Activated T-cell treated with anti-CD3 and anti-CD28 coated beads, Interleukin-2, amount 50 U/mL, for 72 hours (primary cell): ENCODE measurements at places on chromosomes 12 and 14. TPM values are rescaled to one million over a fixed set of nuclear protein-coding genes. Genes with fewer than 3 reads are reported as not detected.
A peak's percentile ranks its signal among the peaks of the same experiment; 100 is the strongest.

DNA sequence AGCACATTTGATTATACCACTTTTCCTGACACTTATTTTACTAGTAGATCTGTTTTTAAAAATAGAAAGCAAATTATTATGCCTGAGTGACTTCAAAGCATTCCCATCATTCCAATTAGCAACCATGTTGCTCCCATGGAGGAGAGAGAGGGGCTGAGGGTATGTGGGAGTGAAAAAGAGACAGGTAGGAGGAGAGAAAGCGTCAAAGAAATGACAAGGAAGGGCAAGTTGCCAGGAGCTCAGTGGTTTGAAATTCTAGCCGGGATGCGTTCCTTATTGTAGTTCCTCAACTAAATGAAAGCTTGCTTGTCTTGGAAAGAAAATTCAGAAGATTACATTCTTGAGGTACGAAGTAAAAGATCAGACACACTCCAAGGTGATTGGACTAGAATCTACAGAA lies 92.4 kb upstream of the PKP2 start:
- no peak overlapping the region for H3K4me3 ChIP-seq
- no peak for DNase-seq
- no peak overlapping the region for H3K27ac ChIP-seq
- no peaks in the 10 kb centered on the region for H3K27me3 ChIP-seq

- DNase-seq, result peak; percentile 10
- peaks cover 14% of the 10 kb centered on the region for H3K27me3 ChIP-seq
- H3K4me3 ChIP-seq, result no peak overlapping the region
- H3K27ac ChIP-seq, result no peak overlapping the region
Observed at GRCh38 chr12:124869059-124869665, 5.5 kb upstream of the SCARB1 start.

GRCh38 chr12:62885242-62885641 lies 49.7 kb downstream of the PPM1H start:
- H3K4me1 ChIP-seq, result no peaks in the 10 kb centered on the region
- H3K4me3 ChIP-seq, result no peak overlapping the region
- no peaks in the 10 kb centered on the region for H3K27me3 ChIP-seq
- DNase-seq, result no peak
- no peaks in the 10 kb centered on the region for H3K36me3 ChIP-seq

GRCh38 chr14:52690983-52691760 lies 4.2 kb downstream of the ERO1A start:
- no peak overlapping the region for H3K4me3 ChIP-seq
- no peaks in the 10 kb centered on the region for H3K27me3 ChIP-seq
- H3K4me1 ChIP-seq, result peaks cover 84% of the 10 kb centered on the region
- peak overlapping the region; percentile 3 for H3K27ac ChIP-seq

GRCh38 chr14:43735932-43736331 lies 771.2 kb downstream of the FSCB start:
- H3K27ac ChIP-seq, result no peak overlapping the region
- no peaks in the 10 kb centered on the region for H3K27me3 ChIP-seq
- H3K4me1 ChIP-seq, result no peaks in the 10 kb centered on the region
- DNase-seq, result no peak
- no peak overlapping the region for H3K4me3 ChIP-seq
- H3K36me3 ChIP-seq, result no peaks in the 10 kb centered on the region

DNA sequence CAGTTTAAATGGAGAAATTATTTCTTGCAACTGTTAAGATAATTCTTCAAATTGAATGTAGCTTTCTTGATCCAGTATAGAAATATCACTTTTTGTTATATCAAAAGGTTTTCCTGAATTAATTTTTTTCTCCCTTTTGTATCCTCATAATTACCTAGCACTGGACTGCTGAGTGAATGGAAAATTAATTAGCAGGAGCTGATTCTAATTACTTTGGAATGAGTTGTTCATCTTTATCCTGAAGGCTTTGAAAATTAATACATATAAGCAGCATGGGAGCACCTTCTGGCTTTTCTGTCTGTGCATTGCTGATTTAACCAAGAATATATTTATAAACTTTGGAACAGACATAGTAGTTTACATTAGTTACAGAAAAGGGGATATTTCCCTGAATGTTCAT lies 307.6 kb upstream of the GARIN2 start:
- DNase-seq, result no peak
- no peaks in the 10 kb centered on the region for H3K4me1 ChIP-seq
- H3K36me3 ChIP-seq, result peaks cover 2% of the 10 kb centered on the region
- H3K4me3 ChIP-seq, result no peak overlapping the region
- H3K27me3 ChIP-seq, result no peaks in the 10 kb centered on the region

DNA sequence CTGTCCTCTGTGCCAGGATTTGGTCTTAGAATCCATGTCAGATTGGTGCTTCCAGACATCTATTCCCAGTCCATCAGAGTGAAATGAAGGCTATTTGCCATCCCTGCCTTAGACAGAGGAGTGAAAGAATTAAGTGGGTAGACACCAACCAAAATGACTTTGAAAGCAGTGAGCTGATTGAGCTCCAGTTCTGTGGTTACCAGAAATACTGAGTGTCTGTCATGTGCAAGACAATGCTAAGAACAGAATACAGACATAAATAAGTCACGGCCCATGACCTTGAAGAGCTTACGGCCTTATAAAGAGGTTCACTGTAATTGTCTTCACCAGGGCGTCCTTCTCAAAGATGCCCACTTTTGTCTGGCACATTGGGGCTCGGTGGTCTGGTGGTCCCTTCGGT lies 21.6 kb upstream of the MANSC4 start:
- H3K27ac ChIP-seq, result no peak overlapping the region
- peaks cover 4% of the 10 kb centered on the region for H3K36me3 ChIP-seq
- H3K27me3 ChIP-seq, result peaks cover 21% of the 10 kb centered on the region

GRCh38 chr12:47223848-47224213 lies 144.1 kb upstream of the AMIGO2 start:
- H3K27ac ChIP-seq, result peak overlapping the region; percentile 99
- H3K27me3 ChIP-seq, result no peaks in the 10 kb centered on the region
- H3K4me3 ChIP-seq, result peak overlapping the region; percentile 94
- peaks cover 22% of the 10 kb centered on the region for H3K36me3 ChIP-seq
- H3K4me1 ChIP-seq, result peaks cover 85% of the 10 kb centered on the region

DNA sequence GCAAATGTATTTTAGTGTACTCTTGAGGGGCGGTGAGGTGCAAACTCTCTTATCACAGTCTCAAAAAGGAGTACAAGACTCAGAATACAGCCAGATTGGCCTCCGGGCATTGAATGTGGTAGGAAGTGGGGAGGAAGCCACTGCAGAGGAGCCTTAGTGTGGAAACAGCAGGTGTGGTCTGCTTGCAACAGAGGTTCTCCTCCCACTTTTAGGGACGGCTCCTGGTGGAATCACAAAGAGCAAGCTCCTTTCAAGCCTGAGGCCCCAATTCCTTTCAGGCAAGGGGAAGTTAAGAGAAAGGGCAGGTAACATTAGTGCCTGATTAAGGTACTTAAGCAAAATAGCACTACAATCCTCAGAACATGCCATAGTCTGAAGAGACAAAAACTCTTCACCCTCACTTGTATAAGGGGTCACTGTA lies 23.7 kb upstream of the SLC2A3 start:
- no peaks in the 10 kb centered on the region for H3K36me3 ChIP-seq
- H3K27ac ChIP-seq, result peak overlapping the region; percentile 35
- H3K4me1 ChIP-seq, result peaks cover 43% of the 10 kb centered on the region
- peak overlapping the region; percentile 85 for H3K4me3 ChIP-seq

GRCh38 chr14:24178399-24179178 lies 6.7 kb downstream of the REC8 start:
- H3K4me3 ChIP-seq, result no peak overlapping the region
- H3K4me1 ChIP-seq, result no peaks in the 10 kb centered on the region
- no peak for DNase-seq

DNA sequence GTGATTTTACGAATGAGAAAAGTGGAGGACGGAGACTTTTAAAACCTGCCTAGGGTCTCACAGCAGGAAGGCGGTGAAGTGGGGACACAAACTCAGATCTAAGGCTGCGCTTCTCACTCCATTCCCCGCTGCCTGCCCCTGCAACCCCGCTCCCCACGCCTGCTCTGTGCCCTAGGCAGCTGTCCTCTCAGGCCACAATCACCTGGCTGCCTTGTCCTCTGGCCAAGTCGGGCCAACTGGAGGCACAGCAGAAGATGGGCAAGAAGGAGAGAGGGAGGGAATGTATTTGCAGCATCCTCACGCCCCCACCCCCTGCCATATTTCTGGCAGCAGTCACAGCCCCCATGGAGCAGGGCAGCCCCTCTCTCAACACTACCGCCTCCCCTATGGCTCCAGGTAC lies 94.9 kb downstream of the CHGA start:
- DNase-seq, result no peak
- H3K4me3 ChIP-seq, result no peak overlapping the region
- no peaks in the 10 kb centered on the region for H3K36me3 ChIP-seq
- H3K27me3 ChIP-seq, result no peaks in the 10 kb centered on the region
- H3K27ac ChIP-seq, result no peak overlapping the region

- DNase-seq, result no peak
- H3K27me3 ChIP-seq, result no peaks in the 10 kb centered on the region
- peaks cover 41% of the 10 kb centered on the region for H3K4me1 ChIP-seq
Observed at GRCh38 chr14:71384007-71384845, 477.0 kb downstream of the PCNX1 start.

DNA sequence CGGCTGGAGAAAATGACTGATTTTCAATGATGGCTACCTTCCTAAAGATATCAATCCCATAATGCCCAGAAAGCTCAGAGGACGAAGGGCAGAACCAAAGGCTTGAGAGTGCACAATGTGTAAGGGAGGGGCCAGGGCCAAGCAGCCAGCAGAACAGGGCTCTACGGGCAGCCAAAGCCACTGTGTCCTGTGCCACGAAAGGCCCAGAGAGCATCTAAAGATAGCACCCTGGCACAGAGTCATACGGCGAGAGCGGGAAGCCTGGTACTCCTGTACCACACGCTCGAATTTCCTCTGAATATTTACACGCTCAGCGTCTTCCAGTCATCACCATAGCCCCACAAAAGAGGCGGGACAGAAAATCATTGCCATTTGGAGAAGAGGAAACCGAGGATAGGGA lies 39.5 kb downstream of the PRMT8 start:
- peaks cover 2% of the 10 kb centered on the region for H3K36me3 ChIP-seq
- DNase-seq, result no peak
- H3K27me3 ChIP-seq, result peaks cover 14% of the 10 kb centered on the region
- H3K27ac ChIP-seq, result no peak overlapping the region
- no peak overlapping the region for H3K4me3 ChIP-seq

DNA sequence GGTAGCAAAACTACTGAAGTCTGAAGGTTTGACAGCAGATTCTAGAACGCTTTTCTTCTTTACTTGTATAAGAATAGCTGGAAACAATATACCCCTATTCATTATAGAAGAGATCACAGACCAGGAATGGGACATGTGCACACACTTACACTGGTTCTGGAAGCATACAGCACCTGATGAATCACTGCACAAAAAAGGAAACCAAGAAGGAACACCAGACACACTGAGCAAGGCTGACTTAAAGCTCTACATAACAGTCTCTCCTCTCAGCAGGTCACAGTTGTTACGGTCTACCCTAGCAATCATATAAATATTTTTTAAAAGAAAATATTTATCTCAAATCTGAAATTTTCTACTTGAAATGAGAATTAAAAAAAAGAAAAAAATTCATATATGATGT lies 13.5 kb downstream of the ATP2B1 start:
- H3K4me1 ChIP-seq, result peaks cover 60% of the 10 kb centered on the region
- H3K36me3 ChIP-seq, result no peaks in the 10 kb centered on the region

- H3K4me3 ChIP-seq, result no peak overlapping the region
- H3K27ac ChIP-seq, result no peak overlapping the region
- H3K4me1 ChIP-seq, result no peaks in the 10 kb centered on the region
- no peaks in the 10 kb centered on the region for H3K36me3 ChIP-seq
- H3K27me3 ChIP-seq, result peaks cover 45% of the 10 kb centered on the region
Observed at GRCh38 chr12:119634743-119635142, 33.2 kb upstream of the PRKAB1 start.

- DNase-seq, result no peak
- H3K27me3 ChIP-seq, result no peaks in the 10 kb centered on the region
- H3K4me1 ChIP-seq, result peaks cover 61% of the 10 kb centered on the region
- no peak overlapping the region for H3K4me3 ChIP-seq
- peaks cover 5% of the 10 kb centered on the region for H3K36me3 ChIP-seq
Observed at GRCh38 chr12:14964406-14964805, 3.0 kb upstream of the ARHGDIB start.

GRCh38 chr12:75194250-75194649 lies 15.4 kb downstream of the KCNC2 start:
- H3K27me3 ChIP-seq, result peaks cover 5% of the 10 kb centered on the region
- no peak for DNase-seq
- no peak overlapping the region for H3K4me3 ChIP-seq
- H3K27ac ChIP-seq, result no peak overlapping the region

DNA sequence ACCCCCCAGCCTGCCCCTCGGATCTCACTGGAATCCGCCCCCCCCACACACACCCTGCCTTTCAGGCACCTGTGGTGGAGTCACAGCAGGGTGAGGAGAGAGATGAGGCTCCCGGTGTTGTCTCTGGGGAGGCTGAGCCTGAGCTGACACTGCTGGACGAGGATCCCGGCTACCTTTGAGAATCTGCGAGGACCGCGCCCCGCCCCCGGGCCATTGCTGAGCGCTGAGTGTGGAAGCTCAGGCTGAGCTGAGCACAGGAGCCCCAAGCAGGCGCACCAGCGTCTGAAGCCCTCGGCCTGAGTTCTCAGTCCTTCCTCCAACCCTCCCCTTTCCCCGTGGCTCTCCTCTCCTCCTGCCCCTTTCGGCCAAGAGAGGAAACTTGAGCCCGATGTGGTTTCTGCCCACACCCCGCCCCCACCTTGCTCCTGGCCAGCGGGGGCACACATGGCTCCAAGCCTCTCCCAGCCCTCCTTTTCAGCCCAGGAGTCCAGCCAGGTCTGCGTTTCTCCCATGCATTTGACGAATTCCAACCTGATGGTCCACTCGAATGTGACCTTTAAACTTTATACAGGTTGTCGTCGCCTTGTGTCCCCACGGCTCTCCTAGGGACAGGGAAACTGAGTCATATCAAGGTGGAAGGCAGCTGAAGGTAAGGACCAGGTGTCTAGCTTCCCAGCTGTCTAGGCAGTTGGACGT lies at the start of gene NFE2:
Gene NFE2 (minus strand): TSS at position 284 of the 696 bp plus-strand sequence. CDS start 5,767 bp downstream, outside the sequence.
- no peak for DNase-seq
- no peaks in the 10 kb centered on the region for H3K36me3 ChIP-seq
- peaks cover 68% of the 10 kb centered on the region for H3K27me3 ChIP-seq
- peaks cover 20% of the 10 kb centered on the region for H3K4me1 ChIP-seq
- H3K27ac ChIP-seq, result no peak within 1 kb of the TSS

GRCh38 chr12:25099010-25099409 lies 96.0 kb downstream of the DNAI7 start:
- DNase-seq, result no peak
- peaks cover 5% of the 10 kb centered on the region for H3K4me1 ChIP-seq
- no peak overlapping the region for H3K4me3 ChIP-seq
- H3K36me3 ChIP-seq, result peaks cover 27% of the 10 kb centered on the region

- H3K27me3 ChIP-seq, result no peaks in the 10 kb centered on the region
- peak overlapping the region; percentile 16 for H3K27ac ChIP-seq
- H3K4me3 ChIP-seq, result no peak overlapping the region
- DNase-seq, result peak; percentile 24
- H3K36me3 ChIP-seq, result no peaks in the 10 kb centered on the region
Observed at GRCh38 chr14:33435911-33436689, 497.4 kb downstream of the NPAS3 start.

Gene KRT3
- not detected for total RNA-seq

Gene GALNT6
- total RNA-seq, result 13.0 TPM

Gene P3H3
- total RNA-seq, result 2.6 TPM

Gene CCNT1
- total RNA-seq, result 102 TPM

Gene TSPAN19
- total RNA-seq, result not detected

Gene ADCY6
- 0.79 TPM for total RNA-seq

Gene CFAP251
- 0.70 TPM for total RNA-seq

Gene KLHL28
- 16.7 TPM for total RNA-seq

Gene RERGL
- total RNA-seq, result not detected

Gene DACT1
- 11.3 TPM for total RNA-seq
